ENCODE measurements at places on chromosomes 4 and X.

- DNase-seq = no peak
Observed at GRCh38 chr4:55363691-55364351, 17.8 kb downstream of the SRD5A3 start.

DNA sequence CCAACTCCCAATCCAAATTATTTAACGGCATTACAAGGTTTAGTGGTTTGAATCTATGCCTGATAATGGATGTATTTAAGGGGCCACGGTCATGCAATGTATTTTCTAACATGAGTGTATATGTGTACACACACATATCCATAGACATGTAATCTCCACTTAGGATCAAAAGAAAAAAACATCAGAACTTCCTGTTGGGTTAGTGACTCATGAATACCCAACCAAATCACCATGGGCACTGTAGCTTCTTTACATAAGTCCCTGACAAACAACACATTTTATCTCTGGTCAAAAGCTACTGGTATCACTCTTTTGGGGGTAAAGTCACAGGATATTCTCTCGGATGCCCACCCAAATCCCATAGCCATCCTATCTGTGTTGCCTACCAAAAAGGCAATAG, 36.5 kb upstream of the TFDP3 start:
- no peak for DNase-seq

DNA sequence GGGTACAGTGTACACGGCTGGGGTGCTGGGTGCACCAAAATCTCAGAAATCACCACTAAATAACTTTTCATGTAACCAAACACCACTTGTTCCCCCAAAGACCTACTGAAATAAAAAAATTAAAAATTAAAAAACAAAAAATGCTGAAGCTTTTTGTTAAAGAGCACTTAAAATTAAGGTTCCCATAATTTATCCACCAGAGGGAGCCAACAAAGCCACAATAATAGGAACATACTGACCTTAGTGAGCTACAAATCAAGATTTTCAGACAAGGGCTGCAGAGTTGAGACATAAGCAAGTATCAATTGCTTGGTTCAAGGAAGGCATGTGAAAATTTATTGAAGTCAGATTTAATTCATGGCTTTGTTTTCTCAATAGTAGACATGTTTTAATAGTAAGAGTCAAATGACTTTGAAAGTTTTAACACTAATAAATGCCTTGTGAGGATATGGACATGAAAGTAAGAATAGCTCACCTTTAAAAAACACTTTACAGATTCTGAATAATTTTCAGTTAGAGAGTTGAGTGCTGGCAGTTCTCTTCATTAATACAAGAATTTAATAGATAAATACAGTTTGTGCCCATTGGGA, 43.0 kb upstream of the SCOC start:
- DNase-seq = no peak

GRCh38 chrX:38882894-38883626, 81.8 kb downstream of the MID1IP1 start:
- no peak for DNase-seq
